ENCODE measurements at places on chromosomes 5 and 9.
A peak's percentile ranks its signal among the peaks of the same experiment; 100 is the strongest.

GRCh38 chr9:120901755-120902568, 24.6 kb downstream of the TRAF1 start:
- peak; percentile 42 for DNase-seq

- no peak for DNase-seq
These were observed 19.1 kb upstream of the FRMD3 start for GRCh38 chr9:83557317-83557716.

DNA sequence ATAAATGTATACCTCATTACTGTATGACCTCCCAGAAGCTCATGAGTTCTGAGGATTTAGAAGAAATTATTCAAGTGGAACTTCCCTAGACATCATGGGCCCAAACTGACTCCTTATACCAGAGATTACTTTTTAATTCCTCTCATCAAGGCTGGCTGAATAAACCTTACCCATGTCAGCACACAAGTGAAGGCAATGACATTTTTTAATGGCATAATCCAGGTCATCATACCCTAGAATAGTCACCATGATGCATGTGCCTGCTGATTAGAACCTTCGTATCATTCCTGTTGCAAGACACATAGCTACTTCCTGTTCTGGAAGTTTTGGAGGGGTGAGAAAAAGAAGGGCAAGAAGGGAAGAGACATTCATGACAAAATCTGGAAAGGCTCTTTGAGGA, 49.8 kb upstream of the IFNK start:
- DNase-seq = no peak

DNA sequence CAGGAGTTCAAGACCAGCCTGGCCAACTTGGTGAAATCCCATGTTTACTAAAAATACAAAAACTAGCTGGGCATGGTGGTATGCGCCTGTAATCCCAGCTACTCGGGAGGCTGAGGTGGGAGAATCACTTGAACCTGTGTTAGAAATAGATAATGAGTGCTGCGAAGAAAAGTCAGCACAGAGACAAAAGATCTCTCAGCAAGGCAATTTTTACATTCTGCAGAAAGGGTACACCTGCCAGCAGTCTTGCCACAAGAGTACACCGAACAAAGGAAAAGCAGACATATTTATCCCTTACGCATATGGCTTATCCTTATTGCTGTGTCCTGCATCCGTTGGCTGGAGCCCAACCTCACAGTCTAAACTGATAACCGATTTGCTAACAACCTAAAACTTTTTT, 16.2 kb upstream of the GPBP1 start:
- DNase-seq = no peak

- DNase-seq = no peak
These were observed 61.4 kb upstream of the ZSWIM6 start for GRCh38 chr5:61270510-61271165.

- DNase-seq = no peak
These were observed 43.4 kb upstream of the SH3PXD2B start for GRCh38 chr5:172497591-172498255.

GRCh38 chr5:98186128-98186527, 587.3 kb upstream of the RGMB start:
- no peak for DNase-seq

- peak; percentile 46 for DNase-seq
These were observed 11.3 kb downstream of the AHRR start for GRCh38 chr5:332843-333242.

DNA sequence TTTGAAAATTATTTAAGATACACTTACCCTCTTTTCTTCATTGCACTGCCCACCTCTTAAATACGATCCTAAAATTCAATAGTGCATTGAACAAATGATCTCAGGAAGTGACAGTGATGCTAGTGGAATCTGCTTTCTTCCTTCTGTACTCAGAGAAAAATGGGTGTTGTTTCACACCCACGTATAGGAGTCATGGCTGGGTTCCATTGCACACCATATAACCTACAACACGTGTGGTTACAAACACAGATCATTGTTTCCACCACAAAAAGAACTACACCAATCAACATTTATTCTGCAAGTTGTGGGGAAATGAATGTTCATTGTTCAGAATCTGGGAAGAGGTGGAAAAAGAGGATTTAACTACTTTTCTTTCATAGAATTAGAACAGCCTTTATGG, 275.9 kb downstream of the MAN2A1 start:
- DNase-seq = no peak

GRCh38 chr5:1133108-1133507, 21.2 kb upstream of the SLC12A7 start:
- DNase-seq = no peak

GRCh38 chr5:14595189-14595588, 13.6 kb downstream of the OTULINL start:
- no peak for DNase-seq

DNA sequence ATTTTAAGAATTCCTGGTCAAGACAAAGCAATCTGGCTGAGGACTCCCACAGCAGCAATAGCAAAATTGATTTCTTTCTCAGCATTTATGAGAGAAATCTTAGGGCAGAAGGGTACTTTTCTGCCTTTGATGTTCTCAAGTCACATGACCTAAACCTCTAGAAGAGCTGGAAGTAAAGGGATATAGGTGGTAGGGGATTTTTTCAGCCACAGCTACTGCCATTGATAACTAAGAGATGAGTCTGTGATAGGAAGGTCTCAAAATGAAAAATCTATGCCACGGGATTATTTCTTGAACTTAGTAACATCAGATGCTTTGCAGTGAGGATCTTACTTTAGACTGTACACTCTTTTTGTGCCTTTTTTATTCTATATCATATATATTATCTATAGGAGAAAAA, 35.6 kb downstream of the IL6ST start:
- DNase-seq = no peak

DNA sequence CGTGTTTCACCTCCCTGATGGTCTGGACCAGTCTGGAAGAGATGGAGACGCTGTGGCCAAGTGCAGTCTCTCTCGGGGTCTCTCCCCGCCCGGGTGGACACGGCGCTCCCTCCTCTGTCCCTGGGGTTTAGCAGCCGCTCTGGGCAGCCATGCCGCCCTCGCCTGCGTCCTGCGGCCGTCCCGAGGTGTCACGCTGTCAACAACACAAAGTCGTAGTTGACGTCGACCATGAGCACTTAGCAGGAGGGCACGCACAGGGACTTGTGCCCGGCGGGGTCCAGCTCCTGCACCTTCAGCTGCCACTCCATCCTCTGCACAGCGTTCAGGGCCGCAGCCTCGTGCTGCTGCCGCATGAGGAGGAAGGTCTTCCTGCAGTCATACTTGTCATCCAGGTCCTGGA, 368.9 kb downstream of the CDH9 start:
- DNase-seq = no peak

GRCh38 chr5:2658447-2658846, 93.0 kb downstream of the IRX2 start:
- no peak for DNase-seq

- DNase-seq = peak; percentile 65
These were observed 457 bp downstream of the UGCG start for GRCh38 chr9:111896942-111897600.

DNA sequence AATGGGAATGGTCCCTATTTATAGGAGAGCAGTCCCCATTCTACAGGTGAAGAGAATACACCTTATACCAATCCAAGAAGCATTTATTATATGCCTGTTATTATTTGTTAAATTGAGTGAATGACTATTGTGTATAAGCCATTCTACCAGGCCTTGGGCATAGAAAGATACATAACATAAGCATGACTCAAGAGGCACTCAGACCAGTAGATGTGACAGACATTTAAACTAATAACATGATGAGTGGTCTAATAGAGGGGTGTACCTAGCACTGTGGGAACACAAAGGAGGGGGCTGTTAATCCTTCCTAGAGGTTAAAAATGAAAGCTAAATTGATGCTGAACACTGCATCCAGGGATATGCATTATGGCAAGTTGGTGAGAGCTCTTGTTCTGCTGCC, 145.0 kb upstream of the TNC start:
- no peak for DNase-seq

GRCh38 chr9:137866226-137867141, 11.1 kb upstream of the CACNA1B start:
- no peak for DNase-seq

DNA sequence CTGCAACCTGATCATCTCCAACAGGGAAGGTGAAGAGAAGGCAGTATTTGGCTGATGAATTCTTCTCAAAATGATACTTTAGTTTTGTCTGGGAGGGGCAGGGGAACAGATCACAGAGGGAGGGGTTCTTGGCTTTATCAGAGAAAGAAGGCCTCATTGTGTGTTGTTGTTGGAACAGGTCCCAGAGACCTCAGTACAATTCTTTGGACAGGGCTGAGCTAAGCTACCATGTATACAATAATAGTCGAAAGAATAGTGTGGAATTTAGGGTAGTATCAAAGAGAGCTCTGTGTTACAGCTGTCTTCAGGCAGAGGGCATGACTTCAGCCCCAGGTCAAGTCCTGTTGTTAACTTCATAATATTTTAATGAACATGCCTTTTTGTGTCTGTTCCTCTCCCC, 39.9 kb downstream of the ARHGAP26 start:
- DNase-seq = no peak

GRCh38 chr9:38215465-38215864, 146.4 kb upstream of the SHB start:
- DNase-seq = no peak

- no peak for DNase-seq
These were observed 216.9 kb downstream of the DEPDC1B start for GRCh38 chr5:60483050-60483449.

DNA sequence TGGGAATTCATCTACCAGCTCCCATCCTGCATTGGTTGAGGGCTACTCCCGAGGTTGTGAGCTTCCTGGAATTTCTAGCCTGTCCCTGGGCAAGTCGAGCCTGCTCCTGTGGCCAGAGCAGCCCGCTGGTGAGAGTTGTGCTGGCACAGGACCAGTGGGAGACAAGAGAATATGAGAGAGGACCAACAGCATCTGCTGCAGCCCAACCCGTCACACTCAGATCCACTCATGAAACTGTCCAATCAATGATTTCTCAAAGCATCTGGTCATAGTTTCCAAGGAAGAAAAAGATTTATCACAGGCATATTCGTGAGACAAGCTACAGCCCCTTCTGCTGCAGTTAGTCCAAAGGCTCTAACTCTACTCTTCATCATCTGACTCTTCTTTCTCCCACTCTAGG, 64.4 kb upstream of the RAI14 start:
- DNase-seq = no peak

- no peak for DNase-seq
These were observed 21.5 kb downstream of the SLC6A7 start for GRCh38 chr5:150211156-150212030.

DNA sequence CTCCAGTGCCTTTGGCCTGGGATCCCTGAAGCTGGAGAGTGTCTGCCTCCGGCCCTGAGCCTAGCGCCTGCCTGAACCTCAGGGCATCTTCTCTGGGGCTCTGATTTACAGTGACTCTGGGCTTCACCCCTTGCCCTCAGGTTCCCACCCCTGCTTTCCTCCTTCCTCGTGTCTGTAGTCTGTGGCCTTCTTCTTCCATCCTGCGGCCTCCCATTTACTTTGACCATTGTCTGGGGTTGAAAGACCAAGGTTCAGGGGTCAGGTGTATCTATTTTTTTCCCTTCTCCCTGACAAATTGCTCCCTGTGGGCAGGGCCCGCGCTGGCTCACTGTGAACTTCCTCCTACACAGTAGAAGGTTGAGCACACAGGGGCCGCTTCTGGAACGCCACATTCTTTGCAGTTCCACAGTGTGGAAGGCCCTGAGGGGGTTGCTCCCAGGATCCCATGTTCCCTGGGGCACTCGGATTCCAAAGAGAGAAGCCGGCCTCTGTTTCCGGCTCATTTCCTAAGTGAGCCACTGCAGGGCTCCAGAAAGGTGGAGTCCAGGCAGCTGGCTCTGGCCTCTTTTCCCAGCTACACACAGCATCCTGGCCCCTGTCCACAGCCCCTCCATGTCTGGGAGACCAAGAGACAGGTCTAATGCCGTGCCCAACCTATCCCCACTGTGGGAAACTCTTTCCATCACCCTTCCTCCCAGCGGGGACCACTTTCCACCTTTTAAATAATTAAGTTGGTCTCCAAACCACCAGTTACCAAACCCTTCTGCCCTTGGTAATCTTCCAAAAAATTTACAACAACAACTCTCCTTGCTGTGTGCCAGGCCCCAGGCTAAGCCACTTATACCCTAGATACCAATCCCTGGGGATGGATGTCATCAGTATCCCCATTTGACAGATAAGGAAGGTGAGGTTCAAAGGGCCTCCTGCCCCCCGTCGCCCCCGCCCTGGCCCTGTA, 140.3 kb upstream of the IER5L start:
- DNase-seq = peak; percentile 3

DNA sequence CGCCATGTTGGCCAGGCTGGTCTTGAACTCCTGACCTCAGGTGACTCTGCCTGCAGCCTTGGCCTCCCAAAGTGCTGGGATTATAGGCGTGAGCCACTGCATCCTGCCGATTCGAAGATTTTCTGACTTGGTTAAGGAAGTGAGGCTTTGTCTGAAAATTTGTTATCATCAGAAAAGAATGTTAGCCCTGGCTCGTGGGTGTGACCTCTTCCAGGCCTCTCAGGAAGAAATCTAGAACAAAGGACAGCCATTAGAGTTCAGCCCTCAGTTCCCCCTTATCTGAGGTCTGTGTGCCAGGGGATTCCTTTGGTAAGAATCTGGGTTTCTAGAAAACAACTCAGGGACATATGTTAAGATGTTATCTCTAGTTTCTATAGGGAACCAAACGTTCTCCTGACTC, 6.2 kb downstream of the OR2S2 start:
- DNase-seq = no peak

GRCh38 chr5:177552839-177553455, 1.4 kb downstream of the FAM193B start:
- DNase-seq = no peak

DNA sequence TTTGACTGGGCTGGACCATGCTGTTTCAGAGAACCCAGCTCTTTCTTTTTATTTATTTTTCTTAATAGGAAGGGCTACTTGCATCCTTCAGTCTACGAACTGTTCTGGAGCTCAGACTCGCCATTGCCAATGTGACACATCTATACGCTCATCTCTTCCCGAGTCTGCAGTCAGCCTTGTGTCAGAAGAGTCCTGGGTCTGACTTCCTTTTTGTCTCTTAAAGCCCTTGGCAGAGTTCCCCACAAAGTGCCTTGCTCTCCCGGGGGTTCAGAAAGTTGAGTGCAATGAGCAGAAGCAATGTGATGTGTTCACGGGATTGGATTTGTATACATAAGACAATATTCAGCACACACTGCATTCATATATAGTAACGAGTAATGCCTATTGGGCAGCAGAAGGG, 140.4 kb downstream of the ATPSCKMT start:
- DNase-seq = no peak

GRCh38 chr5:132557478-132558172, 848 bp downstream of the RAD50 start:
- DNase-seq = peak; percentile 40

DNA sequence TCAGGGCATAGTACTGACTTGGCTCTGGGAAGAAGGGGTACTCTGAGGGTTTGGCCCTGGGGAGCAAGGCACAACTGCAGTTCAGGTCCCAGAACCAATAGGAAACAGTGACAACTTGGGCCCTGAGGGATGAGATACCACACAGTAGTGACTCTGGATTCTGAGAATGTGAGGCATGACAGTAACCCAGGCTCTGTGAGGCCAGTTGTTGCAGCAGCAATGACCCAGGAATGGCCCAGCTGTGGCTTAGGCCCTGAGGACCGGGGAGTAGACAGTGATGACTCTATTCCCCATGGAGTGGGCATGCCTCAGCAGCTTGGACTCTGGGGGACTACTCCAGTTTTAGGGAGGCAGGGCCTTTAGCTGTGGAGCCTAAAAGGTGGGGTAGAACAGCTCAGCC, 21.5 kb upstream of the NFIL3 start:
- DNase-seq = no peak
